Astrocyte (in vitro differentiated cells and primary cell): ENCODE measurements at places on chromosomes 3 and 15.

DNA sequence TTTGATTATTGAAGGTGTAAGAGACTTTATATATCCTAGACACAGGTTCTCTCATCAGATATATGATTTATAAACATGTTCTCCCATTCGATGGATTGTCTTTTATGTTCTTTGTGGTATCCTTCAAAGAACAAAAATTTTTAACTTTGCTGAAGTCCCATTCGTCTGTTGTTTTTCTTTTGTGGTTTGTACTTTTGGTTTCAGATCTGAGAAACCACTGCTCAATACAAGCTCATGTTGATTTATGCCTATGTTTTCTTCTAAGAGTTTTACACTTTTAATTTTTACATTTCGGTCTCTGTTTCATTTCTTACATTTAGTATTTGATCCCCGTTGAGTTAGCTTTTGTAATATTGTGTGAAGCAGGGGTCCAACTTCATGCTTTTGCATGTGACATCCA is 103.3 kb upstream of the SPRED1 start:
- DNase-seq, result no peak

- DNase-seq, result no peak
These were observed 43.9 kb downstream of the RPL22L1 start for GRCh38 chr3:170826047-170826446.

- no peak for DNase-seq
These were observed 5.7 kb upstream of the DYNLT2B start for GRCh38 chr3:196323691-196324090.

GRCh38 chr3:144431134-144431533 is 459.5 kb downstream of the DIPK2A start:
- DNase-seq, result no peak

GRCh38 chr3:175041369-175041768 is 182.2 kb downstream of the NAALADL2 start:
- no peak for DNase-seq

- no peak for DNase-seq
These were observed 1.7 kb downstream of the SEMA3F start for GRCh38 chr3:50156549-50157493.

- no peak for DNase-seq
These were observed 41.7 kb downstream of the SOX2 start for GRCh38 chr3:181753391-181753790.

- no peak for DNase-seq
These were observed 6.0 kb downstream of the SENP8 start for GRCh38 chr15:72124218-72124617.

- DNase-seq, result no peak
These were observed 203.1 kb downstream of the OPA1 start for GRCh38 chr3:193796089-193796488.

- DNase-seq, result no peak
These were observed 16.2 kb downstream of the PLCL2 start for GRCh38 chr3:16900779-16901440.
